ENCODE measurements at places on chromosomes 5 and 9.

DNA sequence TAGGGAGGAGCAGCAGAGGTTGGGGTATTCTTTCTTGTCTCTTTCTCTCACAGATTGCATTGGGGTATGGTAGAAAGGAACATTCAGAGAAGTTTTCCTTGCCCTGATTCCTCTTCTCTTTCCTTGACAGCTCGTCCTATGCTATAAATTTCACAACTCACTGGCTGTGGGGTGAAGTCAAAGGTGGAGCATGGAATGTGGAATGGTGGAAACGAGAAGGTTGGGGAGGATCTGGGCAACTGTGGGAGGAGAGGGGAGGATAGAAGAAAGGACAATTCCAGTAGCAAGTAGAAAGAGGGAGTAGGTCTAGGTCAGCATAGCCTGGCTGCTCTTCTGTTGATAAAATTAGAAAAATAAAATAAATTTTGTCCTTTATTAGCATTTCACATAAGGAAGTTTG, 39.0 kb upstream of the POC5 start:
- DNase-seq = no peak

GRCh38 chr5:6482735-6483134, 34.1 kb downstream of the UBE2QL1 start:
- DNase-seq = no peak

DNA sequence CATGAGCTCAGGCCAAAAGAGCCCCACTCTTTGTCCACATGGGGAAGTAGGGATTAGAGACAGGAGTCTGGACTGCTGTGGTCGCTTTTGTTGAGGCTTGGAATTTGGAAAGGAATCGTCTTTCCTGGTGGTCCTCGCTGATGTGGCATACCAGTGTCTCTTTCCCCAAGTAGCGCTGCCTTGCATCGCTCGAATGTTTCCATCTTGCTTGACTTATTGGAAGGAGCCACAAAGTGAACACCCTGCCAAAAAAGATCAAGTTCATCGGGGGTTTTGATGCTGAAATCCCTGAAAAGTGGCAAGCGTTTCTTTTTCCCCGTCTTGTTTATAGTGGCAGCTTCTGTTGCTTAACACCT, 161.3 kb downstream of the MACROH2A1 start:
- no peak for DNase-seq

DNA sequence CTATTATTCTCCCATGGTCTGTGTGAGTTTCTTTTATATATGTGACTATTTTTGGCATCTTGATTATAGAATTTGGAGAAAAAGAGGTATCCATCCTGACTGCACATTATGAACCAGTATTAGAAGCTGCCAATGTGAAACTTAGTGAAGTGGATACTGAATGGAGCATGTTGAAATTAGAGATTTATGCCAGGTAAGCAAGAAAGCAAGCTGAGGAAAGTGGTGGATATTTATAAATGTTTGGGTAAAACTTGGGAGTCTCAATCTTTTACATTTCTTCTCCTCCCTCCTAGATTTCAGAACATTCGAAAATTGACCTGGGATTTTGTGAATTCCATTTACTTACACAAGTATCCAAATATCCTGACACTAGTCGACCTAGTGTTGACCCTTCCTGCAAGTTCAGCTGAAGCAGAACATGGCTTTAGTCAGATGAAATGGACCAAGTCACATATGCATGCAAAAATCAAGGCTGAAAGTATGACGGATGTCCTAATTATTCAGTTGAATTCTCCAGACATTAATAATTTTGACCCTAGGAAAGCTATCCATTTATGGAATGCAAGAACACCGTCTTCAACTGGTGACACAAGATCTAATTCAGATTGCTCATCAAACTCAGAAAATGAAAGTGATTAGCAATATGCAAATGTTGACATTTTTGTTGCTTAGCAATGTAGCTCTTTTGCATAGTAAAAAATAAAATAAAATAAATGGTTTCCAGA, 66.8 kb upstream of the IL7R start:
- no peak for DNase-seq

GRCh38 chr9:134938346-134939079, 20.8 kb upstream of the FCN1 start:
- DNase-seq = no peak

- no peak for DNase-seq
Measured at GRCh38 chr5:180287404-180287803, 4.5 kb downstream of the MAPK9 start.

DNA sequence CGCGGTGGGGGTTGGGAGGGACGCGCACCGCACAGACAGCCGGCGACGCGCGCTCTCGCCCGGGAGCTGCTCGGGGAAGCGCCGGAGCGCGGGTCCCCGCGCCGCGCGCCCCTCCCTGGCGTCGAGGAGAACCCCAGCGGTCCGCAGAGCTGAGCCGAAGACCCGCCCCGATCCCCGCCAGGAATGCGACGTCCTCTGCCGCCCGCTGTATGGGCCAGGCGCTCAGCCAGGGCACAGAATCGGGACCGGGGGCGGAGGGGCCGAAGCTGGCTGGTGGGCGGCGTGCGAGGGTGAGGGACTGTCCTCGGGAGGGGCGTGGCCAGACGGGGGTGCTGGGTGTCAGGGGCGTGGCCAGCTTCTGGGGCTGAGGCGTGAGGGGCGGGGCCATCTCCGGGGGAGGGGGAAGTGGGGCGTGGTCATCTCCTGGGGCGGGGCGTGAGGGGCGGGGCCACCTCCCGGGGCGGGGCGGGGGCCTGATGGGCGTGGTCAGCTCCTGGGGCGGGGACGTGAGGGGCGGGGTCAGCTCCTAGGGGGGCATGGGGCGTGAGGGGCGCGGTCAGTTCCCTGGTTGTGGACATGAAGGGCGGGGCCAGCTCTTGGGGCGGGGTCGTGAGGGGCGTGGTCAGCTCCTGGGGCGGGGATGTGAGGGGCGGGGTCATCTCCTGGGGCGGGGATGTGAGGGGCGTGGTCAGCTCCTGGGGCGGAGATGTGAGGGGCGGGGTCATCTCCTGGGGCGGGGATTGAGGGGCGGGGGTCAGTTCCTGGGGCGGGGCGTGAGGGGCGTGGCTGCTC, 965 bp downstream of the PTGDS start:
- peak; percentile 59 for DNase-seq

- DNase-seq = no peak
Measured at GRCh38 chr9:126472198-126472947, 141.4 kb upstream of the LMX1B start.

DNA sequence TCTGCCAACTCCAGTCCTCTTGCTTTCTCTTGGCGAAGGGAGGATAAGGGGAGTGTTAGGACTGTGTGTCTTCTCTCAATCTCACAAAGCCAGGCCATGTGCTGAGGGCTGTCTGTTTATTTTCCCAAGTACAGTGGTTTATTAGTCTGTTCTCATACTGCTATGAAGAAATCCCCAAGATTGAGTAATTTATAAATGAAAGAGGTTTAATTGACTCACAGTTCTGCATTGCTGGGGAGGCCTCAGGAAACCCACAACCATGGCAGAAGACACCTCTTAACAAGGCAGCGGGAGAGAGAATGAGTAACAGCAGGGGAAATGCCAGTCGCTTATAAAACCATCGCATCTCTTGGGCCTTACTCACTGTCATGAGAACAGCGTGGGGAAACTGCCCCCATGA, 36.2 kb upstream of the CKS2 start:
- DNase-seq = no peak

DNA sequence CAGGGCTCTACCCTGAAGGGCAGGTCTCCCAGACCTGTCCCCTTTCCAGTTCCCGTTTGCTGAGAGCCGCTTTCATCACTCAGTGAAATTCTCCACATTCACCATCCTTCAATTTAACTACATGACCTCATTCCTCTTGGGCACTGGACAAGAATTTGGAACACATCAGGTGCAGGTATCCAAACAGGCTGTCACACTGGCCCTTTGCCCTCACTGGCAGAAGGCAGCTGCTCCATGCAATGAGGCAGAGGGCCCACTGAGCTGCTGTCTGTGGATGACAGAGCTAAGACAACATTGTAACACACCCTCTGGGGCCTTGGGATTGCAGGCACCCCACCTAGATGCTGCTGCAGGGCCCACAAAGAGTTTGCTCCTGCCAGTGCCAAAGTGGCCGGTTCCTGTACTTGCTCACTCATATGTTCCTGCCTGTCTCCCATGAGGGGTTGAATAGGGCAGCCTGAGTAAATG, 55.1 kb downstream of the ACTL7B start:
- no peak for DNase-seq

DNA sequence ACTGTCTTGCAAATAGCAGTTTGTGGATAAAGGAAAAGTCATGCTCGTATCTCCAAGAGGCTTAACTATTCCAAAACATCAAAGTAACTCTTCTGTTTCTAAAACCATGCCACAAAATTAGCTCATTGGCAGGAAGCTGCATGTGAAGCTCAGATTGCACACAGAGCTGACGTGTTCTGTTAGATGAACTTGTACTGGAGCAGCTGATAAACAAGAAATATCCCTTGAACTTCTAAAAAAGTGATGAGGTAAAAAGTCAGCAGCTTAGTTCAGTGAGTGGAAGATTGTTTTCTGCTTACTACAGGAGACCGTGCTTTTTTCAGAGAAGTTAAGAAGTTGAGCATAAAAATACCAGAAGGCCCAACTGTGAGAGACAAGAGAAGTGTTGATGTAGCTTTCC, 113.2 kb downstream of the SLC12A2 start:
- DNase-seq = no peak
